D721Med (cell line): ENCODE measurements at places on chromosomes 5 and 9.

GRCh38 chr9:98415782-98416181, 160.3 kb upstream of the TBC1D2 start:
- no peak for DNase-seq

GRCh38 chr5:105751908-105752307, 1918.8 kb downstream of the EFNA5 start:
- no peak for DNase-seq

DNA sequence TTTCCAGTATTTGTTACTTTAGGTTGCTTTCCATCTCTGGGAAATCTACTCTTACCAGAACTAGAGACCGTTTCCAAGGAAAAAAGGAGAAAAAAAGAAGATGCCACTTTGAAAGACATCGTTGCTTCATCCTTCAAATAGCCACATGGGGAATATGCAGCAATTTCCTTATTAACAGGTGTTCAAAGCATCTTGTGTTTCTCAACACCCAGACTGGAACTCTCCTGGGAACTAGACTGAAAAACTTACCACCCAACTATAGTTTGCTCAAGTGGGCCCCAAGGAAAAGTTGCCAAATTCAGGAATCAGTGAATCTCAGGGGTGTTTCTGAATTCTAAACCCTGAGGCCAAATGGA, 80.0 kb upstream of the JAK2 start:
- DNase-seq = no peak

GRCh38 chr9:129171993-129172751, 5.9 kb downstream of the IER5L start:
- DNase-seq = no peak

GRCh38 chr9:117957267-117957666, 253.1 kb downstream of the TLR4 start:
- DNase-seq = no peak

DNA sequence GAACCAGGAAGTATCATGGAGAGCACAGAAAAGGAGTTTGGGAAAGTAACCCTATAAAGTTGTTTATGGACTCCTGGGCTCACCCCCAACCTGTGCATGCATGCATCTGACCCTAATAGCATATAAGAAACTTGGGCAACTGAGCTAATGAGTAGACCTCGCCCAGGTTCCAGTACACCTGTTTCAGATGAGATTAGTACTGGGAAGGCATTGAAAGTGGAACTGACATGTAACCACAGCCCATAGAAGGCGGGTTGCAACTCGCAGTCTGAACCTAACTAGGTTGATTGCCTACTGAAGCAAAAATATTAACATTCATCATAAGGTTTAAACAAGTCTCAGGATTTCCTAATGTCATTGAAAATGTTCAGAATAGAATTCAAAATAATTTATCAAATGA, 87.0 kb downstream of the WNK2 start:
- no peak for DNase-seq

GRCh38 chr9:124452841-124453585, 2.8 kb downstream of the ADGRD2 start:
- no peak for DNase-seq

DNA sequence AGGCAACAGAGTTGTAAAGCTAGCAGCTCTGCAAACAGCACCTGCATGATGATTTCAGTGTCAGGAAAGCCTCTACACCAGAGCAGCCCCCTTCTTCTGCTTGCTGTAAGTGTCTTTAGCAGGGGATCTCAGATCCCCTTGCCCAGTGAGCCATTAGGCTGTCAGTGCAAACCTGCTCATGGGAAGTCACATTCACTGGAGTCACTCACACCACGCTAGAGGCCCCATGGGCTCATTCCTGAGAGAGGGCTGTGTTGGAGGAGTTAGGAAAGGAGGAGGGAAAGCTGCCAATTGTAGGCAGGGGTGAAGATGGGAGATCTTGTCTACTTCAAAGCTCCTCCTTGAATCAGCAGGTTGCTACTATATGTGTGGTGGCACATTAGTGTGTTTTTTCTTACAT, 275.2 kb downstream of the SMARCA2 start:
- DNase-seq = no peak
